A172 (cell line): ENCODE measurements at places on chromosomes 5 and 9. TPM values are rescaled to one million over a fixed set of nuclear protein-coding genes. Genes with fewer than 3 reads are reported as not detected.

GRCh38 chr9:91433180-91433579 lies 9.5 kb upstream of the NFIL3 start:
- DNase-seq: peak; percentile 93

GRCh38 chr5:22391956-22392355 lies 461.2 kb downstream of the CDH12 start:
- DNase-seq: no peak

The SLC1A1 gene
- total RNA-seq: 1.7 TPM in 2 replicates

The TLE1 gene
- total RNA-seq: 10.4 and 12.1 TPM in 2 replicates

GRCh38 chr5:6713274-6714225 lies at the start of gene TENT4A:
Gene TENT4A (plus strand): TSS chr5:6713432. CDS start chr5:6713984, 552 bp downstream.
- DNase-seq: no peak

The SCGB3A2 gene
- total RNA-seq: not detected in 2 replicates

The FCN1 gene
- total RNA-seq: not detected in 2 replicates

- DNase-seq: no peak
Observed at GRCh38 chr9:136826703-136827582, 15.3 kb upstream of the AJM1 start.
